Stimulated activated CD8-positive, alpha-beta memory T cell treated with anti-CD3 and anti-CD28 coated beads, Interleukin-2, amount 100 ng/mL, for 48 hours (primary cell): ENCODE measurements at places on chromosomes 1 and 21.

GRCh38 chr1:9410737-9411297 lies 118.1 kb downstream of the SPSB1 start:
- no peak for DNase-seq

DNA sequence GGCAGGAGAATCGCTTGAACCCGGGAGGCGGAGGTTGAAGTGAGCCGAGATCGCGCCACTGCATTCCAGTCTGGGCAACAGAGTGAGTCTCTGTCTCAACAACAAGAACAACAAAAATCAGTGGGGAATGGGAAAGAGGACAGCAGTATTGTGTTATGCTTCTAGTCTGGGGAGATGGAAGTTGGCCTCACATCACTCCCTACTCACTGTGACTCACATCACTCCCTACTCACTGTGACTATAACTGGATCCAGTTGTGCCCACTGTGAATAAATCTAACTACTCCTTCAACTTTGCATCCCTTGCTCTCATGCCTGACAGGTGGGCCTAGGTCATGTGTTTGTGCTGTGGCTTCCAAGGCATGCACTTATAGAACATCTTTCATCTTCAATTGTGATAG lies 285.4 kb upstream of the USP24 start:
- DNase-seq = no peak

DNA sequence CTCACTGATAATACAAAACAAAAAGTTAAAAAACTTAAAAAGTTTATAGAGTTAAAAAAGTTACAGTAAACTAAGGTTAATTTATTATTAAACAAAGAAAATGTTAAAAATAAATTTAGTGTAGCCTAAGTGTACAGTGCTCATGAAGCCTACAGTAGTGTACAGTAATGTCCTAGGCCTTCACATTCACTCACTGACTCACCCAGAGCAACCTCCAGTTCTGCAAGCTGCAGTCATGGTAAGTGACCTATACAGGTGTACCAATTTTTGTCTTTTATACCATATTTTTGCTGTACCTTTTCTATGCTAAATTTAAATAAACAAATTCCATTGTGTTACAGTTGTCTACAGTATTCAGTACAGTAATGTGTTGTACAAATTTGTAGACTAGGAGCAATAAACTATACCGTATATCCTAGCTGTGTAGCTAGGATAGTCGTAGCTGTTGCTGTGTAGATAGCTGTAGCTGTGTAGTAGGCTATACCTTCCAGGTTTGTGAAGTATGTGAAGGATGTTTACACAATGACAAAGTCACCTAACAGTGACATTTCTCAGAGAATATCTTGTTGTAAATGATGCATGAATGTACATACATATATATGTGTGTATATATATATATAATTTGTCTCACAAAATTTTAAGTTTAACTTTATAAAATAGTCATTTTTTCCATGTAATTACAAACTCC lies 140.2 kb downstream of the TGFB2 start:
- no peak for DNase-seq

- DNase-seq = no peak
Observed at GRCh38 chr21:45991606-45992300, 10.2 kb downstream of the COL6A1 start.

- no peak for DNase-seq
Observed at GRCh38 chr1:119623678-119624077, 24.4 kb downstream of the ZNF697 start.

- no peak for DNase-seq
Observed at GRCh38 chr21:43188592-43189210, 19.9 kb downstream of the CRYAA start.

DNA sequence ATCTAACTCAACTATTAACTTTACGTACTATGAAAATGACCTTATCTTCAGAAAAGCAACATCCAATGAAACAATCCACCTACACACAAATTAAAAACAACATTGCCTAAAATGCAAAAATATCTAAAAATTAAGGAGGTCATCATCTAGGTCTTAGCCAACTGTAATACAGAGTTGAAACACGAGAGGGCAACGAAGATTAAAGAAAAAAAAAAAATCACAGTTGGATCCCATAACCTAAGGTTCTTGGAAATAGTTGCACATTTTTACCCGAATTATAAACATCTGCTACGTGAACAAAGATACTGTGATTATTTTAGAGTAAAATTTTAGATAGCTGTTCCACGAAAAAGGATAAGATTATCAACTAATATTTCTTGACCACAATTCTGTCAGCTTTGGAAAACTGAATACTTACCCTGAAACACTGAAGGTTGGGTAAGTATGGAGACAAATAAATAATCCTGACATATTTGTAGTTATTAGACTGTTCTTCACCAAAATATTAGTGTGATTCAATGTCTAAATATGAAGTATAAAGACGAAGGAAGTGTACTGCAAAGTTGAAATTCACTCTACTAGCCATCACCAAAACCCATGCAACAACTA lies 88.0 kb upstream of the AK4 start:
- DNase-seq = no peak

- DNase-seq = no peak
Observed at GRCh38 chr1:185349556-185349955, 32.5 kb upstream of the IVNS1ABP start.

DNA sequence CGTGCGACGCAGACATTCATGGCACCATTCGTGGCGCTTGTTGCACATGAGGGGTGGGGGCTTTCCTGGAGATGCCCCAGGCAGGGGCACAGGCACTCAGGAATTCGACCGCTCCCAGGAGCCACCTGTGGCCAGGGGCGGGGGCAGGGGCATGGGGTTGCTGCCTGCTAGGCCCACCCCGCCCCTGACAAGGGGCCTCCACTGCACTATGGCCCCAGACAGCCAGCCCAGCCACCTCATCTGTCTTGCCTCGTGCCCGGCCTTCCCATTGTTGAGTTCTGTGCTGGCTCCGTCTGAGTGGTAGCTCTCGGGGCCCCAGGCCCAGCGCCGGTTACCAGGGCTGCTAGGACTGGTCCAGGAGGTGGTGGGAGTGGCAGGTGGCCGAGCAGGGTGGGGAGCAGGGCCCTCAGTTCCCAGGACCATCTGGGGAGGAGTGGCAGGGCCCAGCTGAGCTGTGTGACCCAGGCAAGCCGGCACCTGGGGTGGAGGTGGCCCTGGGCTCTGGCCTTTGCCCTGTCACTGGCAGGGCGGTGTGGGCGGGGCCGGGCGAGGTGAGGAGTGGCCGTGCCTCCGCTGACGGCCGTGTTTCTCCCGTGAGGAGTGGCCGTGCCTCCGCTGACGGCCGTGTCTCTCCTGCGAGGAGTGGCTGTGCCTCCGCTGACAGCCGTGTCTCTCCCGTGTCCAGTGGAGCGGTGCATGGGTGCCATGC lies 1.9 kb downstream of the PLCH2 start:
- no peak for DNase-seq

GRCh38 chr1:58710190-58711085 lies 10.6 kb upstream of the MYSM1 start:
- DNase-seq = no peak

DNA sequence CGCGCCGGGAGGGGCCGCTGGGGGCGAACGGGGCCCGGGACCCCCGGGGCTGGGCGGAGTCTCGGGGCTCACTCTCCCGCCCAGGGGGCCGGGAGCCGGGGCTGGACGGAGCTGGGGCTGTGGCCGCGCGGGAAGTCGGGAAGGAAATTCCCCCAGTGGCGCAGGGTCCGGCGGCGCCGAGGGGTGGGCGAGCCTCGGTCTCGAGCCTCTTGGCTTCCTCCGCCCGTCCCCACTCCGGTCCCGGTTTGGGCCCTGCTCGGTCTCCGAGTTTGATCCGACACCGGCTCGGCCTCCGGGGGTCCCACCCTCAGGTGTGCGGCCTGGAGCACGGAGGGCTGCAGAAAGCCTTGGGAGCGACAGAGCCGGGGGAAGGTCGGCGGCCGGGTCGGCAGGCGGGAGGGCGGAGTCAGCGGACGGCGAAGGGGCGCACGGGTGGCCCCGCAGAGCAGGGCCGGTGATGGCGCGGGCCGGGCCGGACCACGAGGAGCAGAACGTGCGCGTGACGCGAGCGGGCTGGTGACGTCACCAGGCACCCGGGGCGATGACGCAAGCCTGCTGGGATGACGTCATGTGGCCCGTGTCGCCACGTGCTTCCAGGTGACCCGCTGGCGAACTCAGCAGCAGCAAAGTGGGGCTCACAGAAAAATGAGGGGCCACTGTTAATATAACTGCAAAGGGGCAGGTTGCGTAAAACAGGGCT lies 610 bp upstream of the HES4 start:
- DNase-seq = no peak
